ENCODE measurements at places on chromosomes 5 and 9. TPM values are rescaled to one million over a fixed set of nuclear protein-coding genes. Genes with fewer than 3 reads are reported as not detected.

The STC2 gene
- total RNA-seq = 104 TPM

The SKP1 gene
- 656 TPM for total RNA-seq

The TRPM3 gene
- not detected for total RNA-seq

The GTF2H2C gene
- total RNA-seq = 37.6 TPM

The FSD1L gene
- 3.2 TPM for total RNA-seq

The LHFPL2 gene
- 51.4 TPM for total RNA-seq

The SPATA31D4 gene
- not detected for total RNA-seq

The RAI14 gene
- 99.8 TPM for total RNA-seq

The PCDHGA12 gene
- not detected for total RNA-seq

The OMD gene
- total RNA-seq = not detected

The DOCK2 gene
- 3.5 TPM for total RNA-seq

The PALM2AKAP2 gene
- total RNA-seq = 0.36 TPM

The NSD1 gene
- total RNA-seq = 20.1 TPM
